ENCODE measurements at places on chromosomes 2 and 18. TPM values are rescaled to one million over a fixed set of nuclear protein-coding genes. Genes with fewer than 3 reads are reported as not detected.

MFSD2B gene
- not detected for total RNA-seq

DNA sequence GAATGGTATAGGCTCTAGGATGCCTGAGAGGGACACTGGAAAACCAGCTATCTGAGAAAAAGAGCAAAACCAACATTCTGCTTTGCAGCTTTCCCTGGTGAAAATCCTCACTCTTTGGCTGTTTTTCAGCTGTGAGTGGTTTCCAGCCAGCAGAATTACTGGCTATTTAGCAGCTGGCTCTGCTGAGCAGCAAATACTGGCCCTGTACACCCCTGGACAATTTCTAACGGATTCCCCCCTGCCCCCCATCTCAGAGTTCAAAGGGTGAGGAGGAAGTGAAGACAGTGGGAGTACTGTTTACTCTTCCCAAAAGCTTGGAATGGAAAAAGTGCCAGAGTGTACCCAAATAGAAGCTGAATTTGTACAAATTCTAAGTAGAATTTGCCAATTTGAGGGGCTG, 26.1 kb upstream of the IMP4 start:
- no peak for DNase-seq

RBM44 gene
- total RNA-seq = 0.55 TPM

RSAD2 gene
- 3.6 TPM for total RNA-seq

EPC2 gene
- 18.3 TPM for total RNA-seq

- DNase-seq = no peak
Observed at GRCh38 chr18:53771664-53772063, 452.8 kb downstream of the MBD2 start.

DNA sequence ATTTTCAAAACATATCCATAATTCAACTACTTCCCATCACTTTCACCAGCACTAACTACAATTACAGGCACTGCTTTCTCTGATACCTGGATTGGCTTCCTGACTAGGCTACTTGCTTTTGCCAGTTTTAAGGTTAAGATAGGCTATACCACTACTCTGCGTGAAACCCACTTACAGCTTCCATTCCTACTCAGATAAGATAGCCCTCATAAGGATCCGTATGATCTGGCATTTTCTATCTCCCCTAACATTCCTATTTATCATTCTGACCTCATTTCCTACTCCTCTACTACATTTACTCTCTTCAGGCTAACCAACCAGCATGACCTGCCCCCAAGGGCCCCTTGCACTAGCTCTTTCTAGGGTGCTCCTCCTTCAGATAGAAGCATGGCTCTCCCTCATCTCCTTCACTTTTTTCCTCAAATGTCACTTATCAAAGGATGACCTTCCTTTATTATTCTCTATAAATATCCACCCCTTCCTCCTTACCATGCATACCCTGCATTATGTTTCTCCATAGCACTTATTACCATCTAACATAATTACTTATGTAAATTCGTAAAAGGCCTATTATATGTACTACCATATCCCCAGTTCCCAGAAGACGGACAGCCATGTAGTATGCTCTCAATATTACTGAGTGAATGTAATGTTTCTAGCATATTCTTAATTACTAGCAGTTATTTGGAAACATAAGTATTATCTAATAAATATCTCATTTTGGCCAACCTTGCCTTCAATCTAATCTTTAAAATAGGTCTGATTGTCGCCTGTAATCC, 4.4 kb downstream of the TIA1 start:
- DNase-seq = no peak

NAT8 gene
- not detected for total RNA-seq

CIDEA gene
- 0.82 TPM for total RNA-seq

- DNase-seq = no peak
Observed at GRCh38 chr18:50579061-50579774, 19.3 kb downstream of the MAPK4 start.

DNA sequence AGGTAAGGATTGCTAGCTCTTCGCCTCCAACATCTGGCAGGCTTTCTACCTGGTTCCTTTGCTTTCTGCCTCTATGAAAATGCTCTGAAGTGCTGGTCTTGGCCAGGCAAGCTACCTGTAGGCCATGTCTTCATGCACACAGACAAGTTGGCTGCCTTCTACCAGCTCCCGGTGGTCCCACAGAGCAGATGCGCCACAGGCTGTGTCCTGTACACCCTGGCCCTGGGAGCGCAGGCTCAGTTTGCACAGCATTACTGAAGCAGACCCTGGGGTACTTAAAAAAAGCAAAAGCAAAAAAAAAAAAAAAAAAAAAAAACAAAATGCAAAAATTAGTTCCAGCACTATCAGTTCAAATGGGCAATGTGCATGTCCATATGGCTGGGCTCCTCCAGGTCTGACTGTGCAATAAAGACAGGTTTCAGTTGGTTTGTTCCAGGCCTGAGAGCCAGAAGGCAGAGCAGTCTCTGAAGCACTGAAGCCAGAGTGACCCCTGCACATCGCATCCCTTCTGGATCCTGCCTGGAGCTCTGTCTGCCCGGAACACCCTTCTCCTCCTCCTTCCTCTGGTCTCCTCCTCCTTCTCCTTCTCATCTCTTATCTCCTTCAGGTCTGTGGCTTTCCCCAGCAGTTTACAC, 288.0 kb upstream of the REV1 start:
- no peak for DNase-seq

DNA sequence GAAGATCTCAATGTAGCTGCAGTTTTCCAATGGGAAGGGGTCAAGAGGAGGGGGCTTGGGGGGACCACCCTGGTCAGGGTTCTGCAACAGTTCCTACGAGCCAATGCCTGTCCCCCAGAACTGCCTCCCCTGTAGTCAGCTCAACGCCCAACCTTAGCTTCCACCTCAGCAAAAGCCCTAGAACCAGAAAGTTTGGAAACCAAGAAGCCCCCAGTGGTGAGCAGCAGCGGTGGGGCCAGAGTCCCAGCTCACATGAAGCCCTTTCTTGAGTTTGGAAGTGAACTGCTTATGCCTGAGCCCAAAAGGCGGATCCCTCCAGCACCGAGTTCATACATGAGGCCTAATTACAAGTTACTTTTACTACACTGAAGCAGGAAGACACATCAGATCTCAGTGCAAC, 162.4 kb downstream of the HDAC4 start:
- no peak for DNase-seq

HOXD3 gene
- not detected for total RNA-seq

CERS6 gene
- total RNA-seq = 59.4 TPM

- peak; percentile 67 for DNase-seq
Observed at GRCh38 chr2:217510771-217511291, 492.0 kb downstream of the TNS1 start.

DNA sequence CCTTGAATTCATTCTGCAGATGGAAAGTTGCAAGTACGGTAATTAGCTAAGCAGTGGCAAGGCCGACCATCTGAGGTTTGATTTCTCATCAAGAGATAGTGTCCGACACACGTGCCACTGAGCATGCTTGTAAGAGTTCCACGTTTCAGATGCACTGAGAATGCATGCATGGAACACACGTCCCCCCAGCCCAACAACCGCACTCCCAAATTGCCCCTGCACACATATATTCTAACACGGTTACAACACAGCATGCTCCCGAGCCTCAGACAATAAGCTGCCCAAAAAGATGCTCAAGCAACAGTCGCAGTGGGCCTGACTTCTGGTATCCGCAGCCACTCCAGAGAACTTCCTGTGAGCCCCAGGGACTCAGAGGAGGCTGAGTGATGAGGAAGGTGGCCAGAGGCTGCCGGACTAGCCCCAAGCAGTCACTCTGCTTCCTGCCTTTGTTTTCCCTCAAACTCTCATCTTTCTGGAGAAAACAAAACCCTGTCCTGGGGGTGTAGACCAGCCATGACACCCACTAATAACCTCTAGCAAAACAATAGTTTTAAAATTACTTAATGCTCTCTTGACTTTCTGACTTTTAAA, 204.0 kb downstream of the TGIF1 start:
- DNase-seq = no peak

IL37 gene
- total RNA-seq = not detected

- peak; percentile 83 for DNase-seq
Observed at GRCh38 chr18:35458677-35459441, 38.9 kb downstream of the INO80C start.

GRCh38 chr18:3061581-3062312, 48.8 kb upstream of the LPIN2 start:
- DNase-seq = no peak

DNA sequence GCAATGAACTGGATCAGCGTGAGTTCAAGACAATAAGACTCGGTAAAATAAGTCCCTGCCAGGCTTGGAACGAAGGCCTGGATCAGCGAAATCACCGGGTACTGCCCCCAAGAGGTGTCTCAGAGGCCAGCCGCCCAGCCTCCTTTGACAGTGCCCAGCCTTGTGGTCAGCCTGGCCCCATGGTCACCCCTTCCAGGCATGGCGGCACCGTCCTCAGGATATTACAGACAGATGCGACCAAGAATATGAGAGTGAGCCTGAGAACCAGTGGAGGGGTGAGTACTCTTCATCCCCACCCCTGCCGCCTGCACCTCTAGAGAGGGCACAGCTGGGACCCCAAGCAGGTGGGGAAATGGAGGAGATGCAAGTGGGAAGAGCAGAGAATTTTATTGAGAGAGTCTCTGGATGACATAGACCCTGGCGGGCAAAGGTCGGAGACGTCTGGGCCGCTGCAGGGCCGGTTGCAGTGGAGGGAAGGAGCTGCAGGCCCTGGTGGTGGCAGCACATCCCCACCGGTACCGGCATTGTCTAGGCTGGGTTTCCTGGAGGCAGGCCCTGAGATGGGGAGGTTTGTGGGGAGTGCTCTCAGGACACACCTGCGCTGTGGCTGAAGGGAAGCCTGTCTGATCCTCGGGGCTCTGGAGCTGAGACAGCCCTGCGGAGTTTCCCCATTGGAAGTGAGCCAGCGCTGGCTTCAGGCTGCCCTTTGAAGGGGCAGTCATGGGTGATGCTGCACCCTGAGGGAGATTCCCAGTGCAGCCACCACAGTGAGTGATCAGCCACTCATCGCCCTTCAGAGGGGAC, 190.0 kb downstream of the SEPTIN10 start:
- DNase-seq = no peak

GRCh38 chr2:153595939-153596338, 117.4 kb upstream of the RPRM start:
- no peak for DNase-seq

IL1R1 gene
- total RNA-seq = 86.2 TPM

GRCh38 chr18:801137-801536, 10.9 kb downstream of the YES1 start:
- DNase-seq = no peak

DNA sequence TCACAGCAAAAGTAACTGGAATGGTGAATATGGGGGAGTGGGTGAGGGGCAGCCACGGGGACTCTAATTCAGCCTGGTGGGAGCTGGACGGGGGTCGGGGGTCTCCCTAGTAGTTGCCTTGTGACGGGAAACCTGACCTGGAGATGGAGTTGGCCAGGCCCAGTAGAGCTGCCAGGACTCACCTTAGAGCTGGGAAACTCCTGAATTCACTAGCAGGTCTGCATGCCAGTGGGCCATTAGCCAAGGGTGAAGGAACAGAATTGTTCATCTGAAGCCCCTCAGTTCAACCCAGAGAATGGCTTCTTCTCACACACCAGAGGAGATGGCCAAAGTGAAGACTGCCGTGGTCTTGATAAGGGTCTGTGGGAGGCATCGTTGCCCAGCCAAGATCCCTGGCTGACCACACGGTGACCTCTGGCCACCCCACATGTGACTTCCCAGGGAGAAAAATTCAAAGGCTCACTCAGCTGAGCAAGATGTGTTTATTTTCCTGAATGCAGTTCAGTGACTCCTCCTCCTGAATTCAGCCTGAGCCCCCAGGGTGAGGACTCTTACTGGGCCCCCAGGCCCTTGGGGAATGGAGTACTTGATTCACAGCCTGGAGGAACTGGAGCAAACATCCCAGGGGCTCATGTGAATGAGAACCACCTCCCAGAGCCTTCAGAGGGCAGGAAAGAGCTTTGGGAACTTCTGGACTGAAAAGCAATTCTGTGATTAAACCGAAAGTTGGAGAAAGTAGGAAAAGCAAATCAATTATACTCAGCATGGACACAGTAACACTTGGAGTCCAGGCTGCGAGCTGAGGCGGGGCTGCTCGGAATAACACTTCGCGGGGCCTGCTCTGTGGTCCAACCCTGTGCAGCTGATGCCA, 25.2 kb downstream of the MOCOS start:
- DNase-seq = no peak

GRCh38 chr18:31645411-31645810, 39.0 kb downstream of the B4GALT6 start:
- no peak for DNase-seq

DNA sequence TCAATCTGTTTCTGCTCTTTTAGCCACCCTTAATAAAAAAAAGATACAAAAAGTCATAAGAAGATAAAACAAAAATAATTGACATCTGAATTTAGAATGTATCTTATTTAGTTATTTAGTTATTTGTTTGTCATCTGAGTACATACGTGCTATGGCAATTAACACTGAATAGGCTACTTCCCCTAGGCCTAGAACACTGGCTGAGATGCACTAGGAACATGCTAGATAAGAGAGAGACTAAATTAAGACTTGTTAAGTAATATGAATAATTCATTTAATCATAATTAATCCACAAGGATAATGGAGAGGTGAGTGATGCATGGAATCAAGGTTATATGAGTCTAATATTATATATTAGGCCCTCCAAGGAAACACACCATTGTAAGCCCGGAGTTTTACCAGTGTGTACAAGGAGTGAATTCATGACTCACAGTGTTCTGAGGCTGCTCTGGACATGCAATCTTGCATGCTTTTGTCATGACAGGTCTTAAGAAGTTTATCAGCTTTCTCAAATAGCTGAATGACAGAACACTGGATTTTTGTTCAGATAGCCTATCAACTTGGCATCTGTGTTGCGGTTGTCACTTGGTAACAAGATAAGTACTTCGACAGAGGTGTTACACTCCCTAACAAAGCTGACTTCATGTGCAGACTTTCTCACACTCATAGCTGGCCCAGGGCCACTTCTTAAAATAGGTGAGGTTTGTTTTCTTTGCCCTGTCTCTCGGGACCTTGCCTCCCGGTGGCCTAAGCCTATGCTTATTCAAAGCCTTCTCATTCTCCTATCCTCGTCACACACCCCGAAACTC, 5.0 kb upstream of the SERPINB2 start:
- DNase-seq = no peak

- DNase-seq = no peak
Observed at GRCh38 chr2:168811696-168812095, 9.3 kb downstream of the NOSTRIN start.

OSR1 gene
- 12.5 TPM for total RNA-seq

VWA3B gene
- not detected for total RNA-seq

MYO5B gene
- 7.7 TPM for total RNA-seq

GRCh38 chr2:91442246-91442905, 2750.9 kb downstream of the RPIA start:
- DNase-seq = no peak

ACP1 gene
- 46.2 TPM for total RNA-seq

- no peak for DNase-seq
Observed at GRCh38 chr18:34650121-34650545, 60.0 kb upstream of the DTNA start.

- no peak for DNase-seq
Observed at GRCh38 chr2:206556357-206556949, 85.8 kb upstream of the FAM237A start.

GRCh38 chr2:207409517-207409916, 120.2 kb upstream of the CREB1 start:
- no peak for DNase-seq

All from right atrium auricular region (tissue), 2 donors.